ENCODE measurements at places on chromosomes 5 and 9.
A peak's percentile ranks its signal among the peaks of the same experiment; 100 is the strongest.

- DNase-seq = no peak
These were observed 52.1 kb downstream of the SEMA4D start for GRCh38 chr9:89445801-89446251.

DNA sequence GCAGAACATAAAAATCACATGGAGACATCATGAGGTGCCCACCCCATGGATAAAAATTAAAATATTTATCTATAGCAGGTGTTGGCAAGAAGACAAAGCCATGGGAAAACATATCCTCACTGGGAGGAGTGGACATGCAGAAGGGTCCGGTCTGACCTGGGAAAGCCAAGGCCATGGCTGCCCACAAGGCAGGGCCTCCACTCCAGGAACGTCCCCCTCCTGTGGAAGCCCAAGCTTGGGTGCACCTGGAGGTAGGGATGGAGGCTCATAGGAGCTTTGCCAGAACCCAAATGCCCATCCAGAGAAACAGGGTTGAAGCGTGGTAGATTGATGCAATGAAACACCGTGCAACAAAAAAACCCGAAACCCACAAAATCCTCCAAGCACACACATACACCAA, 81.4 kb upstream of the COL5A1 start:
- no peak for DNase-seq

DNA sequence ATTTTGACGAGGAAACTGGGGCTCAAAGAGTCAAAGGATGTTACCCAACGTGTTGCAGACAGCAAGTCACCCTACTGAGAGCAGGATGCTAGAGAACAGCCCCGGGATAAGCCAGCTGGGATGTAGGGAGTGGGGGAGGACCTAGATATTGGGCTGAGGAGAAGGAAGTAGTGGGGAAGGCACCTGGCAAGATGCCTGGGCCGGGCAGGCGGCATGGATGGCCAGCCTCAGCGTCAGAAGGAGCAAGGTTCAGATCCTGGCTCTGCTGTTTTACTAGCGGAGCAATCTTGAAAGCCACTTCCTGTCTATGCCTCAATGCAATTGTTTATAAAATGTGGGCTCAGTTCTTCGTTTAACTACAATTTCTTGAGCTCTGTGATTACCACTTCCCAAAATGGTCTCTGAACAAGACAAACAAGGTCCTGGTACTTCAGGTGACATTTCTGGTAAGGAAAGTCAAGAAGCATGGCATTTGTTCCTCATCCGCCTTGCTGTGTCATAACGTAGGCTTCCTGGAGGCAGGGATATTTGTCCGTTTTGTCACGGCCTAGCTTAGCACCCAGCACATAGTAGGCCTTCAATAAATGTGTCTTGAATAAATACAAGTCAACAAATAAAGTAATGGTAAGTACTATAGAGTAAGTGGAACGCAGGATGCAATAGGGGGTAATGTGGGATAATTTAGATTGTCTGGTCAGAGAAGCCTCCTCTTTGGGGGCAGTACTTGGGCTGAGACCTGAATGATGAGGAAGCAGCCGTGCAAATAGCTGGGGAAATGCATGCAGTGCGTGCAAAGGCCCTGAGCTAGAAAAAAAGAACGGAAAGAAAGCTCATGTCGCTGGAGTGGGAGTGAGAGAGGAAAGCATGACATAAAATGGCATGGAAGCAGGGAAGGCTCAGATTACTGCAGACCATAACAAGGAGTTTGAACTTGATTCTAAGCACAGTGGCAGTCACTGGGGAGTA, 70.5 kb downstream of the SMIM23 start:
- no peak for DNase-seq

GRCh38 chr9:91193658-91194391, 167.9 kb downstream of the AUH start:
- no peak for DNase-seq

- DNase-seq = no peak
These were observed 74.2 kb upstream of the ARAP3 start for GRCh38 chr5:141756196-141756595.

- DNase-seq = no peak
These were observed 57.6 kb downstream of the PAX5 start for GRCh38 chr9:36976371-36977030.

DNA sequence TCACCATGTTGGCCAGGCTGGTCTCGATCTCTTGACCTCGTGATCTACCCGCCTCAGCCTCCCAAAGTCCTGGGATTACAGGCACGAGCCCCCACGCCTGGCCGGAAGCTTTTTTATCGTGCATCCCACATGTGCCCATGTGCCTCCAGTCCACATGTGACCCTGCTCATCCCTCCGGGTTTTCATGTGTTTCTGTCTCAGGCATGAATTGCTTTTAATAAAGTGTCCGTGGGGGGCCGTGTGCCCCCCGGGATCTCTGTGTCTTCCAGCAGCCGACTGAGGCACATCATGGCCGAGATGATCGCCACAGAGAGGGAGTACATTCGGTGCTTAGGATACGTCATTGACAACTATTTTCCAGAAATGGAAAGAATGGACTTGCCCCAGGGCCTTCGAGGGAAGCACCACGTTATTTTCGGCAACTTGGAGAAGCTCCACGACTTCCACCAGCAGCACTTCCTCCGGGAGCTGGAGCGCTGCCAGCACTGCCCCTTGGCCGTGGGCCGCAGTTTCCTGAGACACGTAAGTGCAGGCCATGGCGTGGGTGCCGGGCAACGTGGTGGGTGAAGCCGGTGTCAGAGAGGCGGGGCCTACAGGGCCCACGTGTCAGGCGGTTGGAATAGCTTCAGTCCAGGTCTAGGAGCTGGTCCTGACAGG, 22.1 kb upstream of the LRRC14B start:
- peak; percentile 72 for DNase-seq

- no peak for DNase-seq
These were observed 410.4 kb upstream of the PTPRD start for GRCh38 chr9:11023201-11023600.

- DNase-seq = no peak
These were observed 61.5 kb downstream of the TSTD2 start for GRCh38 chr9:97571664-97572063.

GRCh38 chr9:37550781-37551180, 25.4 kb downstream of the FBXO10 start:
- no peak for DNase-seq

- peak; percentile 74 for DNase-seq
These were observed 2.9 kb downstream of the OR2S2 start for GRCh38 chr9:35954942-35955546.

- DNase-seq = no peak
These were observed 423.0 kb downstream of the DIRAS2 start for GRCh38 chr9:90219548-90220118.

DNA sequence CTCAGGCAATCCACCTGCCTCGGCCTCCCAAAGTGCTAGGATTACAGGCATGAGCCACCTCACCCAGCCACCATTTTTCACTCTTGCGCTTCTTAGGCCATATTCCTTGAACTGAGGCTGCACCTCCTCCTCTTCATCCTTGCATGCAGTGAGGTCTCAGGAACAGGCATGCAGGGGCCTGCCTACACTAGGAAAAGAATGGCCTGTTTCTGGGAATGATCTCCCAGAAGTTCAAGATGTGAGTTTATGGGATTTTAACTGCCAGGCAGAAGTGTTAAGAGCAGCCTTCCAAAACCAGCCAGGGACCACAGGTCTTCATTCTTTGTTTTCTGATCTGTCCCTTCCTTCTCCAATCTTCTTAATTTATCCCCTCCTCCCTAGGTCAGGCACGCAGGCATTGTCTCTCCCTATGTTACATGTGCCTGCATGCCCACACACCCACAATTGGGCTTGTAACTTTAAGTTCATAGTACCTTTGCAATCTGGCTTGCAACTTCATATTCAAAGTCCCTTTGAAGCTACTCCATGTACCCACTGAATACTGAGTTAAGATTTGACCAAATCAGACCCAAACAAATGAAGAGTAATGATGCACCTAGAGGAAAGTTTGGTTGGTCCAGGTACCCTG, 10.5 kb upstream of the HSPA4 start:
- DNase-seq = no peak

- DNase-seq = no peak
These were observed 22.5 kb upstream of the SUB1 start for GRCh38 chr5:32562843-32563242.

DNA sequence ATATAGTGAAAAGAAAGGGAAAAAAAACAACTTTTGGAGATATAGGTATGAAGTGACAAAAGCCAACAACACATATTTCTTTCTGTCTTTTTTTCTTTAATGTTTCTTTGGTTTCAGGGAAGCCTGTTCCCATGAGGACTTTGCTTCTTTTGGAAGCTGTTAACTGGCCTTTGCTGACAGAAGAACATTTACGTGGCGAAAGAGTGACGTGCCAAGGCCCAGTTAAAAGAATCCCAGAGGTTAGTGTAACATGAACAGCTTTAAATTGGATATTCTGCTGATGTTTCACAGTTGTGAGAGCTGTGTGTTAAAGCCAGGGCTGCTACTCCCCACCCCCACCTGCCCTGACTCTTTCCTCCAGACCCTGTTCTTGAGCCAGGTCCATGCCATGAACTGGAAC, 275.9 kb downstream of the CRB2 start:
- no peak for DNase-seq

- DNase-seq = no peak
These were observed 25.6 kb downstream of the GOLGA2 start for GRCh38 chr9:128249908-128250838.

DNA sequence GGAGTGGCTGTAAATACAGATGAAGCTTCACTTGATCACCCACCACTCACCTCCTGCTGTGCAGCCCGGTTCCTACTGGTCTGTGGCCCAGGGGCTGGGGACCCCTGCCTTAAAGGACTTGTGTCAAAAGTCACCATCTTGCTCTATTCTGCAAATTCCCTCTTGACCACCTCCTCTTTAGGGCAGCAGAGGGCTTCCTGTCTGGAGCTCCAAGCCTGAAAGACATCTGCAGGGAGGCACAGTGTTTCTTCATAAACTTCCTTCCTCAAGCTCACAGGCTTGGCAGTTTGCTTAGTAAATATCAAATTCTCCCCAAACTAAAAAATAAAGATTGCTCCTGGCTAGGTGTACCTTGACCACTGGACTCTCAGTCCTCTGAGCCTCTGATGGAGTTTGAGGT, 104.4 kb downstream of the FRMD3 start:
- DNase-seq = no peak

GRCh38 chr5:180088561-180088960, 17.0 kb upstream of the RNF130 start:
- no peak for DNase-seq

DNA sequence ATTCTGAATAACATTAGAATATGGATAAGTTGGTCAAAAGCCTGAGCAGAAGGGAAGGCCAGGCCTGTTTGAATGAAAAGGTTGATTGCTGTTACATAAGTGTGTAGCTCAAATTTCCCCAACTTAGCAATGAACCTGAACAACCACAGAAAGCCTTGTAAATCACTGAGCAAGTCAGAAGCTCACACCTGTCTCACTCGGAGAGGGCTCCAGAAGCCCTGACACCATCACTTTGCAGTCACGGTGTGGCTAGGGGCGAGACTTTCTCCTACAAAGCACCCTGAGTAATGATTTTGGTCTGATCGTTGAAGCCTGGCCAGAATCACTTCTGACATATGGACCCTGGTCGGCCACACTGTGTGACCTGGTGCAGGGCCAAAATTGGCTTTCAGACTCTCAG, 62.0 kb downstream of the MTX3 start:
- no peak for DNase-seq

GRCh38 chr5:90136952-90137528, 272.5 kb downstream of the CETN3 start:
- DNase-seq = no peak

Measured in HFF-Myc (cell line).